NCI-H1092 (cell line): ENCODE measurements at places on chromosomes 5 and 9.

GRCh38 chr9:137464291-137464999 is 5.3 kb upstream of the NSMF start:
- no peak for DNase-seq

- peak; percentile 46 for DNase-seq
Measured at GRCh38 chr5:172283862-172284610, 472 bp upstream of the UBTD2 start.

DNA sequence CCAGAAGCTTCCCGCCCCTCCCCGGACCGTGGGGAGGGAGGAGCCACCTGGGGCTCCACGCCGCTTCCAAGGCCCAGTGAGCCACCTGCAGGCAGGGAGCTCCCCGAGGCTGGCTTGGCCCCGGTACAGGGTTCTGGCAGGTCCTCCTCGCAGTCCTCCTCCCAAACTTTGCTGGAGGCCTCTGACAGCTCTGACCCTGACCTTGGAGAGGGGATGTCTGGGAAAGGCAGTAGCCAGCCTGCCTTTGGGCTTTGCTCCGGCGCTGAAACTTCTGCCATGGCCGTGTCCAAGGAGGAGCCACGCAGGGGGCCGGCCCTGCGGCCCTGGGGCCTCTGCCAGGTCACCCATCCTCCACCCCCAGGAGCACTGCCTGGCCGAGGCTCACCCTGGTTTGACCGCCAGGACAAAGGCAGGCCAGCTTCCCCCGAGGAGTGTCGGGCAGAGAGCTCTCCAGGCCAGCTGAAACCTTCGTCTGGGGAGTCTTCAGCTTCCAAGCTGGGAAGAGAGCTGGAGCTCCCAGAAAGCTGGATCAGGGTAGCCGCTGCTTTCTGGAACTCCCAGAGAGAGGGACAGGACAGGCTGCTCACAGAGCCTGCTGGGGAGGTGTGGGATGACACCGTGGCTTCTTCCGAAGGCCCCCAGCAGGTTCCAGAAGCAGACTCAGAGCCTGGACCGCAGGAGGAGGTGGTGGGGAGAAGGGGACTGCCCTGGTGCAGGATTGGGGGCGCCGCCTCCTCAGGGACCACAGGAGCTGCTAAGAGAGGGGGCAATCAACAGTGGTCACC is 9.0 kb upstream of the QSOX2 start:
- no peak for DNase-seq

GRCh38 chr5:153974131-153974812 is 64.4 kb downstream of the FAM114A2 start:
- no peak for DNase-seq

GRCh38 chr5:116613445-116613844 is 38.8 kb upstream of the SEMA6A start:
- DNase-seq: no peak

GRCh38 chr5:123364441-123365155 is 58.6 kb downstream of the CEP120 start:
- DNase-seq: no peak

GRCh38 chr9:72843520-72844439 is 109.1 kb downstream of the ALDH1A1 start:
- no peak for DNase-seq

DNA sequence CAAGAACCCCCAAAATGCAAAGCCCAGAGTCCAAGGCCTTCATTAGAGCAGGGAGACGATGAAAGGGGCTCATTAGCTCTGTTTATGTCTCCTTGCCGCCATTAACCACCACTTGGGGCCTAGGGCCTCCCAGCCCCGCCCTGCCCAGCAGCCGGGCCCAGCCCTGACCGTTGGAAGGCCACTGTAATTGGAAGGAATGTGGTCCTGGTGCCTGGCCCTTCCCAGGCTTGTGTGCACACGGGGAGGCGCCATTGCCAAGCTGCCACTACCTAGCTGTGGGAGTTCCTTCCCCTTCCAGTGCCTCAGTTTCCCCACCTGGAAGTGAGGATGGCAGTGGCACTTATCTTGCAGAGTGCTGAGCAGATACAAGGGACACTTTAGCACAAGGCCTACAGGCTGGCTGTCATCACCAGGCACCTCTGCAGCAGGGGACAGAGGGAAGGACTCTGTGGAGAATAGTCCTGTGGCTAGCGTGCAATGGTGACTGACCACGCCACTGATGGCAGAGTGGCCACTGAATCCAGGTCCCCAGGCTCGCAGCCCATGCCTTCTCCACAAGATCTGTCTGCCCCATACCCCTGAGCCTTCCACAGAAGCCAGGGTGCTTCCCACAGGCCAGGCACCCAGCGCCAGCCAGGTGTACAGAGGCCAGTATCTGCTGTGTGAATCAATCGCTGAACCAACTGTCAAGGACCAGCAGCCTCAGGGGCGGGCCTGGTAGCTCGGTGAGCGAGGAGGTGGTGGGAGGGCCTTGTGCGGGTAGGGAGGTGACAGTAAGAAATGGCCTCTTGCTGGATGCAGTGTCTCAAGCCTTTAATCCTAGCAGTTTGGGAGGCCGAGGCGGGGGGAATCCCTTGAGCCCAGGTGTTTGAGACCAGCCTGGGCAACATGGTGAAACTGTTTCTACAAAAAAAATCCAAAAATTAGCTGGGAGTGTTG is 20.8 kb downstream of the GBGT1 start:
- DNase-seq: no peak

DNA sequence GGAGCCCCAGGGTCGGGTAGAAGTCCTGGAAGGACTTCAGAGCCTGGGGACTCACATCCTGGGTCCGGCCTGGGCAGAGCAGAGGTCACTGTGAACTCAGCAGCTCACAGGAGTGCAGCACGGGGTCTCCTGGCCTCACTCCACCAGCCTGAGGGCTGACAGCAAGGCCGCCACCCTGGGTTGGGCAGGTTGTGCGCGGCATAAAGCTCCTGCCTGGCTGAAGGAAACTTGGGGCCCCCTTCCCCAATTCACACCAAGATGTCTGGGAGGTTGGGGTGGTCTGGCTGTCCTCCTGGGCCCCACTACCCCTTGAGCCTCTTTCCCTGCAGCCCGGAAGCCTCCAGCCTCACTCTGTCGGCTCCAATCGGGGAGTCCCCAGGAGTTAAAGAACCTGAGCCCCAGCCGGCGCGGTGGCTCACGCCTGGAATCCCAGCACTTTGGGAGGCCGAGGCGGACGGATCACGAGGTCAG is 2.1 kb downstream of the LCN15 start:
- DNase-seq: no peak

- no peak for DNase-seq
Measured at GRCh38 chr5:179923436-179923835, 15.7 kb upstream of the TBC1D9B start.
